Left hindlimb (tissue), 1 donor: ENCODE measurements at places on chromosomes 6 and 20.

- peak; percentile 76 for DNase-seq
Measured at GRCh38 chr6:33314515-33314942, 651 bp upstream of the TAPBP start.

GRCh38 chr6:95693108-95693507, 115.8 kb downstream of the MANEA start:
- no peak for DNase-seq

GRCh38 chr6:169589699-169590257, 112.1 kb downstream of the WDR27 start:
- no peak for DNase-seq

DNA sequence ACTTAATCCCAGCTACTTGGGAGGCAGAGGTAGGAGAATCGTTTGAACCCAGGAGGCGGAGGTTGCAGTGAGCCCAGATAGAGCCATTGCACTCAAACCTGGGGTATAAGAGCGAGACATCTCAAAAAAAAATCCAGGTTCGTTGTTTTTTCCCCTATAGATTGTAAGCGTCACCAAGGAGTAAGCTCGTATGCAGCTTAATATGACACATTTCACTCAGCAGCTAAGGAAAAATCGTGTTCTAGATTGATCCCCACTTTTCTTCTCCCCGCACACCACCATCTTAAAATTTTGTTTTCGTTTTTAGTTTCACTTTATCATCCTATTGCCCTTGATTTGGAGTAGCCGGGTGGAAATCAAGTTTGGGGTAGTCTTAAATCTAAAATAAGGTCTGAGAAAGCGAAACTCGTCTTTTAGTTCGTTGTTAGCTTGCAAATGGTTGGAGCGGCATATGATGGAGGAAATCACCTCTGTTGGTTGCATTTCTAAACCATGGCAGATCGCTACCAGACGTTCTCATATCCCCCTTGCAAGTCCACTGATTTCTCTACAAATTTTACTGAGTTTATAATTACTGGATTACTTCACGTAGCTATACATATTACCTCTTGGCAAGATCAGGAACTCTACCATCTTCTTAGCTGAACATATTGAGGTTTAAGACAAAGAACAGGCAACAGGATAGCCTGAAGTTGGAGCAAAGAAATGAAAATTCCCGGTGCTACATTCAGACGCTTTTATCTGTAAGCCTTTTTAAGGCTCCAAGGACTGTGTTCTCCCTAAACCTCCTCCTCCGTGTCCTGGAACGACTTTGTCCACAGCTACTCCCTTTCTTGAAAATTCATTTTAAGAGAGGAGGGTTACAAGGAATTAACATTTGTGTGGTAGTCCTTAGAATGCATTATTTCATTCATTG, 91.1 kb upstream of the BTN3A2 start:
- no peak for DNase-seq

GRCh38 chr6:18498408-18498807, 111.3 kb downstream of the RNF144B start:
- no peak for DNase-seq

DNA sequence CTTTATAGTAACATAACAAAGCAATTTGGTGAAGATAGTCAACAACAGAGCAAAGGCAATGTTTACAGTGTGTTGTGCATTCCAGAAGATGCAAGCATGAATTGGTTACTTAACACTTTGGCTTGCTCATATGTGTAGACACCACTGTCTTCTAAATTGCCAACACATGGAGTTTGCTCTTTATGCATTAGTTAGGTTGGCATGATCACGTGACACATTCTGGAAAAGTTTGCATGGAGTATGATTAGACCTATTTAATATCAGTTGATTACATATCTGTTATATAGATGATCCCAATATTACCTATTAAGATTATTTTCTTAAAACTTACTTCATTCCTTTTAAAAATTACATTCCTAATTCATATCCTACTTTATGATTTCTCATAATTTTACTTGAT, 197.6 kb downstream of the RIMS1 start:
- no peak for DNase-seq

DNA sequence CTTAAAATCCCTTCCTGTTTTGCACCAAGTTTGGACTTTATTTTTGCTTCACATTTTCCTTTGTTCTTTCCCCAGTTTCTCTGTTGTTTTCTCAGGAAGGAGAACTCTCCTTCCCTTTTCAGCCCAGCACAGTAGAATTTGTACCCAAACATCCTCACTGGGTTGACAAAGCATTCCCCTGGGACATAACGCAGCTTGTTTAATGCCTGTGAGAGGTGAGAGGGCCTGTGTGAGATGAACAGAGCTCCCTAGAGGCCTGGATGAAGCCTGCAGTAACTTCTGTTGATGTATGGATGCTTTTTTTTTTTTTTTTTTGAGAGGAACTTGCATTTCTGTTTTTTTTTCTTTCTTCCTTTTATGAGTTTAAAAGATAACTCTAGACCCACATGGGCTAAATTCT, 104.9 kb upstream of the SLC22A23 start:
- no peak for DNase-seq

DNA sequence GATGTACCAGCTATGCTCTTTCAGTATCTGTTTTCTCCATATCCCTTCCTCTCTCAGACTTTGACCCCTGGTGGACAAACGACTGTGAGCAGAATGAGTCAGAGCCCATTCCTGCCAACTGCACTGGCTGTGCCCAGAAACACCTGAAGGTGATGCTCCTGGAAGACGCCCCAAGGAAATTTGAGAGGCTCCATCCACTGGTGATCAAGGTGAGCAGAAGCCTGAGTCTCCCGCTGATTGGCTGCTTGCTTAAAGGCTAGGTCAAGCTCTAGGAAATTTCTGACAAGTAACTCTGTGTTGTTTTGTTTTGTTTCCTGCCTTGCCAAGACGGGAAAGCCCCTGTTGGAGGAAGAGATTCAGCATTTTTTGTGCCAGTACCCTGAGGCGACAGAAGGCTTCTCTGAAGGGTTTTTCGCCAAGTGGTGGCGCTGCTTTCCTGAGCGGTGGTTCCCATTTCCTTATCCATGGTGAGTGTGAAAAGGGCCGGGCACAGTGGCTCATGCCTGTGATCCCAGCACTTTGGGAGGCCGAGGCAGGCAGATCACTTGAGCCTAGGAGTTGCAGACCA, 28.6 kb downstream of the C6orf89 start:
- no peak for DNase-seq

- no peak for DNase-seq
Measured at GRCh38 chr20:37541326-37541725, 13.7 kb upstream of the BLCAP start.

DNA sequence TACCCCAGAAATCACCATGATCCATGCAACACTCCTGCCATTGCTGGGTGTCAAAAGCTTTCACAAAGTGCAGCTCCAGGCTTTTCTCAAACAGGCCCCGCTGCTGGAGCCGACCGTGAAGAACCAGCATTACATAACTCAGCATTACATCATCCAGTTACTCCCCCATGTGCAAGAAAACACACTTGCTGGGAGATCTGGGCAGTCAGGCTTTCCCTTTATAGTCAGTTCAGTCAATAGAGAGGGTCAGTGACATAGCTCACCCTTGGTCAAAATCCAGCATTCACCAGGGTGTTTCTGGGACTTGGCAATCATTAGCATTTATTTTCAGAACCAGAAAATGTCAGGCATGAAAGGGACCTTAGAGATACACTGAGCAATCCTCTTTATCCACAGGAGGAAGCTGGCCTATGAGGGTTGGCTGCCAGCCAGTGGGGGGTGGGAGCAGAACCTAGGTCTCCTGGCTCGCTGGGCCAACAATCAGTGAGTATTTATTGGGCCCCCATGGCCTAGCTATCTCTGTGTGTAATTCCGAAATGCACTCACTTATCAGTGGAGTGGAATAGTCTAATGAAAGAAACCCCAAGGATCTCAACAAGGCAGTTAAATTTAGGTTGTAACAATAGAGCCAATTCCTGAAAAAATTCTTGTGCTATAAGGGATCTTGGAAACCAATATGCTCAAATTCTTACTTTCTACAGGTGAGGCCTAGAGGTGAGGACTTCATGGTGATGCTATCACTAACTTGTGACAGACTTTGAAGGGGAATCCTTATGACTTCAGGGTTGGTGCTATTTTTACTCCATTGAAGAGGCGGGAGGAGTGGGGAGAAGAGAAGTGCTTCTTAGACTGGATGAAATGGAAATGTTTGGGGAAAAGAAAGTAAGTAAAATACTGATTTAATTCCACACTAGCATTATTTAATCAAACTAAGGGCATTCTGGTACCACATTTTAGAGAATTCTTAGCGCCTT, 54.6 kb downstream of the LYRM4 start:
- DNase-seq = peak; percentile 55

DNA sequence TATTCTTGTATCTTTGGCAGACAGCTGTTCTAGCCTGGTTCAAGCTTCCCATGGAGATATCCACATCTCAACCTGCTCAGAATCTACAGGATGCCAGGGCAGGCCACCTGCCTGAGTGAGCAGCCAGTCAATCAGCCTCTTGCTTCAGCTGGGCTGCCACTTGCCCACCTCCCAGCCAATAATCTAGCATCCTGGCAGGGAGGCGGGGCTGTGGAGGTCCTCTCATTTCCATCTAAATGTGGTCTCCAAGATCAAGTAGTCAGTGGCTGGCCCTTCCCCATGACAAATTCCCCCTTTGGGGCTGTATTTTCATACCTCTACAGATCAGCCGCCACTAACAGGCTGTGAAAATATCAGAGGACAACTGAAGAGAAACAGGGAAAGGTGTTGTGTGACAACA, 33.0 kb upstream of the SPDEF start:
- DNase-seq = no peak

- no peak for DNase-seq
Measured at GRCh38 chr6:144134176-144134575, 16.1 kb upstream of the STX11 start.

- DNase-seq = no peak
Measured at GRCh38 chr20:16714751-16715150, 15.1 kb upstream of the SNRPB2 start.

DNA sequence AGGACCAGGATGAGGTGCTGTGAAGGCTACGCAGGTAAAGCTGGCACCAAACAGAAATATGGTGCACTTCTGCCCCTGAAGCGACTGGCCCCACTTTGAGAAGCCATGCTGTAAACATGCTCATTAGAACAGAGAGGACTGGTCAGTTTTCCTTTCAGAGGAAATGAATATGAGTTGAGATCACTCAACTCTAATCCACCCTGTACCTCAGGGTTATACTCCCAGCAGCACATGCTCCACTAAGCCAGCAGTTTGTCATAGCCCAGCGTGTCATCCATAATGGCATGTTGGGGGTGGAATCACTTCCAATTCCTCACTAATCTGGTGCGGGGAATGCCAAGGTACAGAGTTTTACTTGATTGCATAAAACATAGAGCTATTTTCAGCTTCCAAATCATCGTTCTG, 98.1 kb downstream of the HIVEP2 start:
- peak; percentile 62 for DNase-seq

- no peak for DNase-seq
Measured at GRCh38 chr6:21823371-21823770, 229.8 kb downstream of the SOX4 start.

- peak; percentile 31 for DNase-seq
Measured at GRCh38 chr6:93784794-93785693, 365.7 kb upstream of the EPHA7 start.

- no peak for DNase-seq
Measured at GRCh38 chr20:53662595-53662994, 69.0 kb upstream of the ZNF217 start.

DNA sequence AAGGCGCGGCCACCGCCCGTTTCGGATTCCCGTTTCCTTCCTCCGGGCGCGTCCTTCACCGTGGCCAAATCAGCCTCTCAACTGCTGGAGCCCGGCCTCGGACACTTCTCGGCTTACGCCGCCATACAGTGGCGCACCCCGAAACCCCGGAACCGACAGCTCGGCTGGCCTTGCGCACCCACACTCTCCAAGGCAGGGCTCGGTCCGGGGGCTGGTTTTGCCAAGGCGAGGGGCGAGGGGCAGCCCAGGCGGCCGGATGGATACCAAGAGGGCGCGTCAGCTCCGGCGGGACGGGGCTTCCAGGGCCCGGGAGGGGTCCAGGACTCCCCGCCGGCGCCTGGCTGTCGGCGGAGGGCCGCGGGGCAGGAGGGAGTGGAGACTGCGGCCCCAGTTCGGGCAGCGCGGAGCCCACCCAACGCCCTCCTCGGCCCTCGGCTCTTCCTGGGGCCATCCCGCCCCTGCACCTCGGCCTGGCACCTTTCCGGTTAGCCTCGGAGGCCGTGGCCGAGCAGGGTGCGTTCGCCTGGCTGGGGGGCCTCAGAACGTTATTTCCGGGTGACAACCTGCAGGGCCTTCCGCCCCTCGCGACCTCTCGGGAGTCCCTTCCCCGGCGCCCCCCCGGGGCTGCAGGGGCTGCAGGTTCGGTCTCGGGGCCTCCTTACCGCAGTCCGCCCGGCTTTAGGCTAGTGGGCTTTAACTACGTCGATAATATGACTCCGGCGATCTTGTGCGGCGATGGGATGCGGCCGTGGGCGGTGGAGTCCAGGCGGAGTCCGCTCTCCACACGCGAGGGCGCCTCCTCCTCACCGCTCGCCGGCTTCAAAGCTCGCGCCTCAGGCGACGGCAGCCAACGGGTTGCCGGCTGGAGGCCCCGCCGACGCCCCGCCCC, 697 bp upstream of the CEP43 start:
- DNase-seq = no peak

GRCh38 chr6:25301362-25301761, 22.2 kb downstream of the CARMIL1 start:
- DNase-seq = no peak

DNA sequence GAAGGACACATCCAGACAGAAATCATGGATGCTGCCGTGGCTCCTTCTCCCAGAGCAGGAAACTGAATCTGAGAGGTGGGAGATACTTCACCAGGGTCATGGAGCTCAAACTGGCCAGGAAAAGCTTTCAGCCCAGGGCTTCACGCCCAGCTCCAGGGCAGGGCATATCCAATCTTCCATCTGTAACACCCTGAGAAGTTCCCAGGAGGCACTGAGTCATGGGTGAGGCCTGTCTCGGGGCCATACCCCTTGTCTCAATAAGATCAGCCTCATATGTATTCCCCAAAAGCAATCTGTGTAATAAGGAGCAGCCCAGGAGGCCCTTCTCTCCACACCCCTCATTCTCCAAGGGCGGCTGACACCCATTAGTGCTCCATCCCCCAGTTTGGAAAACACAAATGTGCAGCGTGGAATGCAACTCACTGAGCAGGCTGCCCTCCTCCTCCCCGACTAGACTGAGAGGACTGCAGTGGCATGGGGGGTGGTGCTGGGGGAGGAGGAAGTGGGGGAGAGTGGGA, 439.3 kb upstream of the SULF2 start:
- no peak for DNase-seq

DNA sequence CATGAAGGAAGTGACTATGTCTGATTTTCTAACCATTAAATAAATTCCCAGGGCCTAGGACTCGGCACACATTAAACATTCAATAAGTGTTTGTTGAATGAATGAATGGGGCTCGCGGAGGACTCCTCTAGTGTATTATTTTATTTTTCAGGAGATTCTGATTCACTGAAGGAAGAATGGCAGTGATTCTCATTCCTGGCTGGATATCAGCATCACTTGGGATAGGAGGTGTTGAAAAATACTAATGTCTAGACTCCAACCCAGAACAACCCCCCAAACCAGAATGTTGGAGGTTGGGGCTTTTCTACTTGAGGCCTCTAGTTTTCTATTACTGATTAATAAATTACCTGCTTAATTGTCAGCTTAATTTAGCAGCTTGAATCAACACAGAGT, 195.4 kb downstream of the BTBD3 start:
- DNase-seq = no peak
